Mesenchymal stem cell (in vitro differentiated cells and primary cell): ENCODE measurements at places on chromosomes 12 and 14.

GRCh38 chr12:120267736-120268135 lies 2.2 kb upstream of the PXN start:
- H3K4me1 ChIP-seq: peaks cover 9% of the 10 kb centered on the region
- DNase-seq: no peak

GRCh38 chr14:94123868-94124267 lies 5.5 kb downstream of the IFI27L2 start:
- peaks cover 11% of the 10 kb centered on the region for H3K4me1 ChIP-seq
- no peak overlapping the region for H3K4me3 ChIP-seq

GRCh38 chr12:56987551-56988053 lies 18.7 kb downstream of the ZBTB39 start:
- DNase-seq: peak; percentile 75
- H3K27ac ChIP-seq: no peak overlapping the region
- H3K4me1 ChIP-seq: peaks cover 2% of the 10 kb centered on the region
- H3K4me3 ChIP-seq: no peak overlapping the region
- peaks cover 9% of the 10 kb centered on the region for H3K27me3 ChIP-seq
- H3K36me3 ChIP-seq: no peaks in the 10 kb centered on the region

DNA sequence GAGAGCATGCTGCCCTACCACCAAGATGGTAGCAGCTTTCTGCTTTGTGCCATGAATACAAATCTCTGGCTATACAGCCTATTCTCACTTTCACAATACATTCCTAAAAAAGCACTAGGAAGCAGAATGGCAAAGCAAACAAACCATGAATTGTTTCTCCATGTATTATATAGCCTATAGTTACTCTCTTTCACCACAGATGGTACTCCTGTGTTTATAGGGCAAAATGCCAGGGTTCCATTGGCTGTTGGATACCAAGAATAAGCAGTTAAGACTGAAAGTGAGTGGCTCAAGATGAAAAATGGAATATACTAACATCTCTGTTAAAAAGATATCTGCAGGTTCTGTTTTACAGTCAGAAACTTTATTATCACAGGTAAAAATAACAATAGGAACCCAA lies 11.1 kb downstream of the ARF3 start:
- no peak for DNase-seq
- no peak overlapping the region for H3K4me3 ChIP-seq
- no peak overlapping the region for H3K27ac ChIP-seq
- H3K36me3 ChIP-seq: peaks cover 33% of the 10 kb centered on the region

GRCh38 chr12:24705216-24705615 lies 243.7 kb downstream of the BCAT1 start:
- no peaks in the 10 kb centered on the region for H3K4me1 ChIP-seq
- DNase-seq: no peak
- no peak overlapping the region for H3K4me3 ChIP-seq
- no peaks in the 10 kb centered on the region for H3K27me3 ChIP-seq
- H3K36me3 ChIP-seq: no peaks in the 10 kb centered on the region

GRCh38 chr12:25041006-25041741 lies 92.3 kb upstream of the BCAT1 start:
- DNase-seq: no peak
- no peaks in the 10 kb centered on the region for H3K27me3 ChIP-seq
- H3K36me3 ChIP-seq: no peaks in the 10 kb centered on the region

GRCh38 chr12:111692575-111693210 lies 6.8 kb downstream of the ACAD10 start:
- DNase-seq: peak; percentile 17
- no peaks in the 10 kb centered on the region for H3K27me3 ChIP-seq
- no peak overlapping the region for H3K27ac ChIP-seq
- no peak overlapping the region for H3K4me3 ChIP-seq
- peaks cover 22% of the 10 kb centered on the region for H3K36me3 ChIP-seq
- peaks cover 1% of the 10 kb centered on the region for H3K4me1 ChIP-seq

GRCh38 chr14:97408937-97409815 lies 612.0 kb downstream of the VRK1 start:
- no peaks in the 10 kb centered on the region for H3K36me3 ChIP-seq
- no peak overlapping the region for H3K4me3 ChIP-seq
- H3K4me1 ChIP-seq: no peaks in the 10 kb centered on the region
- no peak for DNase-seq
- no peak overlapping the region for H3K27ac ChIP-seq

DNA sequence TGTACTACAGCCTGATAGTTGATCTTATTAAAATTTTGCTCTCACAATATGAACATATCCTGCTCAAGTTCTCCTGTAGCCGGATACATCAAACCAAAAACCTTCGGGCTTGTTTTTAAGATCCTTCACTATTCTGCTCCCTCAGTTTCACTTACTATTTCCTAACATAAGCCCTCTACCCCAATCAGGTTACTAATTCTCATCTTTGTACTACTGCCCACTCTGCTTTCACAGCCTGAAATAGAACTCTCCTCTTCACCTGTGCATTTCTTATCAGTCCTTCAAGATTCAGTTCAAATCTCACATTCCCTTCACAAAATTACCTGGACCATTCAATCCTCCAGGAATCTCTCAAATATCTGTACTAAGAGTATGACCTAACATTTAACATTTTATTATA lies 14.2 kb downstream of the PAWR start:
- no peak for DNase-seq
- no peaks in the 10 kb centered on the region for H3K27me3 ChIP-seq
- H3K36me3 ChIP-seq: no peaks in the 10 kb centered on the region
- H3K4me1 ChIP-seq: peaks cover 6% of the 10 kb centered on the region
- no peak overlapping the region for H3K27ac ChIP-seq

GRCh38 chr12:31288381-31288780 lies 37.6 kb downstream of the SINHCAF start:
- peaks cover 50% of the 10 kb centered on the region for H3K36me3 ChIP-seq
- H3K4me1 ChIP-seq: no peaks in the 10 kb centered on the region
- H3K27ac ChIP-seq: no peak overlapping the region
- DNase-seq: no peak
- no peak overlapping the region for H3K4me3 ChIP-seq
- H3K27me3 ChIP-seq: no peaks in the 10 kb centered on the region

DNA sequence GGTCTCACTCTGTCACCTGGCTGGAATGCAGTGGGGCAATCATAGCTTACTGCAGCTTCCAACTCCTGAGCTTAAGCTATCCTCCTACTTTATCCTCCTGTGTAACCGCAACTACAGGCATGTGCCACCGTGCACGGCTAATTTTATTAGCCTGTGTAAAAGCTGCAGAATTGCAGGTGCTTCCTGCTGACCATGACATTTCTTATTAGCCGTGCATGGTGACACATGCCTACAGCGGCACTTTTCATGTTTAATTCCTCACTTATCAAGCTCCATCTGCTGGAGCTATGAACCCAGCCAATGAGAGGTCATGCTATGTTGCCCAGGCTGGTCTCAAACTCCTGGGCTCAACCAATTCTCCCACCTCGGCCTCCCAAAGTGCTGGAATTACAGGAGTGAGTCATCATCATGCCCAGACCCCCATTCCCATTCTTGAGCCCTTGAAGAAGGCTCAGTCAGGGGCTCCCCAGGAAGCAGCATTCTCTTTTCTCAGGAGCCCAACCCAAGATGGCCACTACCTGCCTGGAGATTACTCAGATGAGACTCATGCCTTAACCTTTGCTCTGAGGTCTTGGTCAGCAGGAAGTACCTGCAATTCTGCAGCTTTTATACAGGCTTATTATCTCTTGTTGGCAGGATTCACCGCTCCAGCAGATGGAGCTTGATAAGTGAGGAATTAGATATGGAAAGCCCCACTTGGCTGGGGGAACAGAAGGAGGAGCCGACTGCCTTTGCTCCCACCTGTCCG lies 503.2 kb downstream of the MED13L start:
- no peaks in the 10 kb centered on the region for H3K4me1 ChIP-seq
- peaks cover 11% of the 10 kb centered on the region for H3K27me3 ChIP-seq
- no peak for DNase-seq
- no peak overlapping the region for H3K4me3 ChIP-seq
- H3K27ac ChIP-seq: no peak overlapping the region

DNA sequence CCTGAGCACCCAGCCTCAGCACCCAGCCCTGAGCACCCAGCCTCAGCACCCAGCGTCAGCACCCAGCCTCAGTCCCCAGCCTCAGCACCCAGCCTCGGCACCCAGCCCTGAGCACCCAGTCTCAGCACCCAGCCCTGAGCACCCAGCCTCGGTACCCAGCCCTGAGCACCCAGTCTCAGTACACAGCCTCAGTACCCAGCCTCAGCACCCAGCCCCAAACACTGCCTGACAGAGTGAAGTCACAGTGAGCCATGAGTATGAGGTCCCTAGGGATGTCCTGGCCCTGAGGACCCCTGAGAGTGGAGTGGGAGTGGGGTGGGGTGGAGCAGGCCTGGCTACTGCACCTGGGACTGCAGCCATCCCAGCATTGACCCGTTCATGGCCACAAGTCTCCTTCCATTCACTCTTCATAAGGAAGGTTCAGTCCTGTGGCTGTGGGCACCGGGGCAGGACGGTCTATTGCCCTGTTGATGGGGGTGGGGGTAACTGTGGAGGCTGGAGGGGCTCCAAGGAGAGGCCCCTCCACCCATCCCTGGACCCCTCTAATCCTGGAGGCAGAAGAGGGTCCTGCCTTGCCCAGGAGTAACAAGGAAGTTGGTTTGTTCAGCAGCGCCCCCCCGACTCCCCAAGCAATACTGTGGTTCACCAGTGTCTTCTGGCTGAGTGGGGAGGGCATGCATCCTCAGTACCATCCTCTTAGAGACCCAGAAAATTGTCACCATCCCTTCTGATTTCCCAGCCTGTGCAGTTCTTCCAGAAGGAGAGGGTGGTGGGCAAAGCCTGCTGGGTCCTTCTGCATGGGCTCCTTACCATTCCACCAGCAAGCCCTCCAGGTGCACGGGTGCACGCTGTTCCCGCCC lies 140.5 kb downstream of the ADGRD1 start:
- no peaks in the 10 kb centered on the region for H3K36me3 ChIP-seq
- no peak overlapping the region for H3K27ac ChIP-seq
- no peak for DNase-seq
- peaks cover 12% of the 10 kb centered on the region for H3K27me3 ChIP-seq
- no peak overlapping the region for H3K4me3 ChIP-seq
- peaks cover 4% of the 10 kb centered on the region for H3K4me1 ChIP-seq

- no peak overlapping the region for H3K27ac ChIP-seq
- H3K36me3 ChIP-seq: no peaks in the 10 kb centered on the region
- H3K27me3 ChIP-seq: no peaks in the 10 kb centered on the region
- H3K4me3 ChIP-seq: no peak overlapping the region
These were observed 78.9 kb upstream of the GZMB start for GRCh38 chr14:24712909-24713308.

- no peak overlapping the region for H3K4me3 ChIP-seq
- H3K36me3 ChIP-seq: no peaks in the 10 kb centered on the region
- no peak overlapping the region for H3K27ac ChIP-seq
- no peaks in the 10 kb centered on the region for H3K27me3 ChIP-seq
These were observed 77.9 kb downstream of the SPRING1 start for GRCh38 chr12:116659771-116660481.

- H3K4me1 ChIP-seq: no peaks in the 10 kb centered on the region
- H3K27me3 ChIP-seq: no peaks in the 10 kb centered on the region
- H3K4me3 ChIP-seq: no peak overlapping the region
- no peaks in the 10 kb centered on the region for H3K36me3 ChIP-seq
These were observed 102.0 kb downstream of the LGR5 start for GRCh38 chr12:71541583-71541982.

DNA sequence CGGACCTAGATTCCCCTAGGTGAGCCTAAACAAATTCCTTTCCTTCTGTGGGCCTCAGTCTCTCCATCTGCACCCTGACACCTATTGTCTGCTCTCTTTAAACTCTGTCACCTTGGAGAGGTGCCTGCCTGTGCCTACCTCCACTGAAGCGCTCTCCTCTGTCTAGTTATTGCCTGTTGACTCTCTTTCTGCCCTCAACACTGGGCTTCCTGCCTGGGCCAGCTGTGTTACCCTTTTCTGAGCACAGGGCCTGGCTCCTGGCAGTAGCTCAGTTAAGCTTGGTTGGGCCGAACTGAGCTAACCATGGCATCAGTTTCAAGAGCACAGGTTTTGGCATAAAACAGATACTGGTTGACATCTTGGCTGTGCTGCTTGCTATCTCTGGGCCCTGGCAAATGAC lies 43.5 kb downstream of the PRMT8 start:
- no peak for DNase-seq
- no peaks in the 10 kb centered on the region for H3K4me1 ChIP-seq
- no peaks in the 10 kb centered on the region for H3K36me3 ChIP-seq
- peaks cover 45% of the 10 kb centered on the region for H3K27me3 ChIP-seq
- no peak overlapping the region for H3K27ac ChIP-seq

- peaks cover 12% of the 10 kb centered on the region for H3K4me1 ChIP-seq
- H3K27me3 ChIP-seq: no peaks in the 10 kb centered on the region
- DNase-seq: no peak
- peak overlapping the region; percentile 35 for H3K27ac ChIP-seq
These were observed 8.6 kb downstream of the SPTLC2 start for GRCh38 chr14:77607741-77608302.

GRCh38 chr14:50335989-50336824 lies 24.1 kb downstream of the DMAC2L start:
- H3K4me1 ChIP-seq: peaks cover 6% of the 10 kb centered on the region
- H3K4me3 ChIP-seq: no peak overlapping the region
- peaks cover 3% of the 10 kb centered on the region for H3K36me3 ChIP-seq
- no peaks in the 10 kb centered on the region for H3K27me3 ChIP-seq
- H3K27ac ChIP-seq: peak overlapping the region; percentile 59

GRCh38 chr12:26817183-26817591 lies 15.8 kb downstream of the ITPR2 start:
- no peak for DNase-seq
- no peaks in the 10 kb centered on the region for H3K27me3 ChIP-seq
- no peak overlapping the region for H3K4me3 ChIP-seq
- H3K27ac ChIP-seq: no peak overlapping the region
- no peaks in the 10 kb centered on the region for H3K36me3 ChIP-seq

- no peaks in the 10 kb centered on the region for H3K4me1 ChIP-seq
- H3K4me3 ChIP-seq: no peak overlapping the region
- no peaks in the 10 kb centered on the region for H3K36me3 ChIP-seq
These were observed 352.5 kb upstream of the CCDC196 start for GRCh38 chr14:66133666-66134065.

DNA sequence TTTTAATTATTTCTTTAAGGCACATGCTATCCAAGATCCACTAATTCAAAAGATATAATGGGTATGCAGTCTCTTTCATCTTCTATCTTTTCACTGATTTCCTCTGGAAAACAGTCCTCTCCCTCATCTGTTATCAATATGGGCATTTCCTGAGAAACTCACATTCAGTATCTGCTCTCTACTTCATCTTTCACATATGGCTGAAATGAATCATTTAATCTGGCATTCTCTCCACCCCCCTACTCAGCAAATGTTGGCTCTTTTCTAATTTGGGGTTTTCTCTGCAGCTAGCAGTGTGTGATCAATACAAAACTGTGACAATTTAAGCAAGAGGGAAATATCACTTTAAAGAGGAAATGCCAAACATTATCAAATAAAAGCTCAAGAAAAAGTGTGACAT lies 157.1 kb upstream of the TMTC1 start:
- no peak for DNase-seq
- H3K27ac ChIP-seq: no peak overlapping the region
- H3K4me1 ChIP-seq: no peaks in the 10 kb centered on the region
- no peaks in the 10 kb centered on the region for H3K27me3 ChIP-seq
- no peaks in the 10 kb centered on the region for H3K36me3 ChIP-seq
- no peak overlapping the region for H3K4me3 ChIP-seq

DNA sequence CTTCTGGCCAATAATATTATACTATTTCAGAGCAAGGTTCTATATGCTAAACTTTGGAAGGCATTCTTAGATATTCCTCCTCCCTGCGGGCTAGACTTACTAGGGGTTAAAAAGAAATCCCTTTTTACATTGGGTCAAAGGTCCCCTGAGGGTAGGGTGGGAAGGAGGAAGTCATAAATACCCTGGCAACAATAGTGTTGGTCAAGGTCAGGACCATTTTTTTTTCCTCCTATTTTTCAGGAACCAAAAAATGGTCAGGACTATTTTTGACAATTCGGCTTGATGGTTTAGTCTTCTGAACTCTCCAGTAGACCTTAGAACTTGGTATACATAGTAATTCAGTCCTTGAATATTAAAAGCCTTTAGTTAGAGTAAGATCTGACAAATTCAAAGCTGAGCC lies 4.5 kb upstream of the NANOG start:
- H3K27me3 ChIP-seq: peaks cover 13% of the 10 kb centered on the region
- no peak for DNase-seq
- no peak overlapping the region for H3K4me3 ChIP-seq
